HCEC 1CT (cell line): ENCODE measurements at places on chromosomes 5 and 9.

DNA sequence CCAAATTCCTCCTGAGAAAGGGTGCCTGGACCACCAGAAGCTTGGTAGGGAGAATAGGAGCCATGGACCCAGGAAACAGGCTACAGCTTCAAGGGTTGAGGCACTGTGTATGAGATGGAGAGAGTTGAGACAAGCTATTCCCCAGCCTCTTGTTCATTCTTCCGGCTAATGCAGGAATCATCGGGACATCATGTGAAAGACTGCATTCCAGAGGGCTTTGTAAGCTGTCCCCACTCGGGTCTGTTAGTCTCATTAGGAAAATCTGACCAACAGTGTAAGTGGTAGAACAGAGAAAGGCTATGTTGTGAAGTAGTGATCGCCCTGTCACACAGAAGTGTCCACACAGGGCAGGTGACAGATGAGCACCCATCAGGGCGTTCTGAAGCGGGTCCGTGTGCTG, 81.4 kb downstream of the GABBR2 start:
- DNase-seq, result peak; percentile 45

DNA sequence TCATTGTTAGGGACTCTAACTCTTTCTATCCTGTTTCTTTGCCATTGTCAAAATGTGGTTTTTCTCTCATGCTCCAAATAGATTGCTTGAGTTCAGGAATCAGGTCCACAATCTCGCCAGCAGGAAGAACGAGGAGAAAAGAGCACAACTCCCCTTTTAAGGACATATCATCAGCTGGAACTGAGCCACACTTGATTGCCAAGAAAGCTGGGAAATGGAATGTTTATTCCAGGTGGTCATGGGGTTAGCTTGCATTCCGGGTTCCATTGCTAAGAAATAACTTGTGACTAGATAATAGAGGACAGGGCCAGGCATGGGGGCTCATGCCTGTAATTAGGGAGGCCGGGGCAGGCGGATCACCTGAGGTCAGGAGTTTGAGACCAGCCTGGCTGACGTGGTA, 32.4 kb upstream of the C9orf57 start:
- no peak for DNase-seq

DNA sequence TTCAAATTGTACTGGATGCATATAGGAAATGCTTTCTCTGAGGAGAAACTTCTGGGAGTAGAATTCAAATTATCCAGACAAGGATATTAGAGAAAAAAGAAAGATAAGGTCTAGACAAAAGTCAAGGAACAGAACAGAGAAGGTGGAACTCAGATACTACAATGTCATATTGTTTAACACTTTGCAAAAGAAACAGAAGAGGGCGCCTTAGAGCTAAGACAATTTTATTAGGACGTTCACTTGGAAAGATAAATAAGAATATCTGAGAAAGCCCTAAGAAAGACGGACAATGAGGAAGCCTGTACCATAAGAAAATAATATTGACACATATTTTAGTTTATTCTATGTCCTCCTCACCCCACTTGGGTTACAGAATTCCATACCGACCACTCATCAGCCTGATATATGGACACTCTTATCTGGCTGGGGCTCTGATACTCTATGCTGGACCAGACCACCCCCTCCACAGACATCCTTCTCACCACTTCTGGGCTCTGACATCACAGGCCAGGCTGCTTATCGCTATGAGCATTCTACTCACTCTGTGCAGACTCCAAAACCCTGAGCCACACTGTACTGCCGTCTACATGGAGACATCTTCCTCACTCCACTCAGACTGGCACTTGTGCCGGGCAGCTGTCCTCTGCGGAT, 9.1 kb upstream of the AK3 start:
- DNase-seq, result peak; percentile 37

- DNase-seq, result peak; percentile 64
Observed at GRCh38 chr9:17472126-17472525, 106.7 kb upstream of the SH3GL2 start.

DNA sequence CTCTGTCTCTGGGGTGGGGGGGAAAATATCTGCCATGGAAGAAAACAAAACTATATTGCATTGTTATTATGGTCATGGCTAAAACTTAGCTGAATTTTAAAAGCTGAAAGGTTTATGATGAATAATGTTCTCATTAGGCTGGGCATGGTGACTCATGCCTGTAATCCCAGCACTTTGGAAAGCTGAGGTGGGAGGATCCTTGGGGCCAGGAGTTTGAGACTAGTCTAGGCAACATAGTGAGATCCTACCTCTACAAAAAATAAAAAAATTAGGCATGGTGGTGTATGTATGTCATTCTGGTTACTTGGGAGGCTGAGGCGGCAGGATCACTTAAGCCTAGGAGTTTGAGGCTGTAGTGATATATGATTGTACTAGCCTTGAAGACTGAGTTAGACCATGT, 44.5 kb downstream of the IPO11 start:
- peak; percentile 47 for DNase-seq

GRCh38 chr5:159403906-159404681, 73.8 kb upstream of the IL12B start:
- no peak for DNase-seq

DNA sequence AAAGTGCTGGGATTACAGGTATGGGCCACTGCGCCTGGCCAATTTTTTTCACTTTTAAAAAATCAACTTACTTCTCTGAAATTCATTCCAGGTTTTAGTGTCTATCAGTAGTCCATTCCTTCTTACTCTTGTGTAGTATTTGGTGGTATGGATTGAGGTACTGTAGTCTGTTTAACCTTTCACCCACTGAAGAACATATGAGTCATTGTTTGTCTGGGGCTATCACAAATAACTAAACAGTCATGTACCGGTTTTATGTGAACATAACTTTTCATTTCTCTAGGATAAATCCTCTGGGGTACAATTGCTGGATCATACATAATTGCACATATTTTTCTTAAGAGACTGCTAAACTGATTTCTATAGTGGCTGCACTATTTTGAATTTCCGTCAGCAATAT, 1188.0 kb upstream of the CDH9 start:
- peak; percentile 23 for DNase-seq

DNA sequence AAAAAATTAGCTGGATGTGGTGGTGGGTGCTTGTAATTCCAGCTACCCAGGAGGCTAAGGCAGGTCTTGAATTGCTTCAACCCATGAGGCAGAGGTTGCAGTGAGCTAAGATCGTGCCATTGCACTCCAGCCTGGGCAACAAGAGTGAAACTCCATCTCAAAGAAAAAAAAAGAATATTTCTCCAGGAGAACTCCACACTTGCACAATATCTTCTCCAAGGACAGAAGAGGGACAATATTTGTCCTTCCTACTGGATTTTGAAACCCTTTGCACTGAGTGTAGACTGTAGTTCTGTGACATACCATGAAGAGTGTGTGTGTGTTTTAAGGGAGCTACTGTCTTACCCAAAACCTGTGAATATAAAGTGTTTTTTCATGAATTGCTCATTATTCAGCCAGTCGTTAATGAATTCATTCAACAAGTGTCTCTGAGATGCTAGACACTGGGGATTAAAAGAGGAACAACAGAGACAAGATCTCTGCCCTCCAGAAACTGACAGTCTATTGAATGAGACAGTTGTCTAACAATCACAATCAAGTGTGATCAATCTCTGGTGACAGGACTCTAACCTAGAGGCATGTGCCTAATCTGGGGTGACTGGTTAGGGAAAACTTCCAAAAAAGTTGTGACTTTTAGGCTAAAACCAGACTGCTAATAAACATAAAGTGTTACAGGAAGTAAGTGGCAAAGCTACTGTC, 9.8 kb upstream of the UBE2D2 start:
- no peak for DNase-seq

- no peak for DNase-seq
Observed at GRCh38 chr9:127360250-127360649, 36.7 kb upstream of the SLC2A8 start.

GRCh38 chr9:20553558-20554149, 68.6 kb downstream of the MLLT3 start:
- peak; percentile 6 for DNase-seq

DNA sequence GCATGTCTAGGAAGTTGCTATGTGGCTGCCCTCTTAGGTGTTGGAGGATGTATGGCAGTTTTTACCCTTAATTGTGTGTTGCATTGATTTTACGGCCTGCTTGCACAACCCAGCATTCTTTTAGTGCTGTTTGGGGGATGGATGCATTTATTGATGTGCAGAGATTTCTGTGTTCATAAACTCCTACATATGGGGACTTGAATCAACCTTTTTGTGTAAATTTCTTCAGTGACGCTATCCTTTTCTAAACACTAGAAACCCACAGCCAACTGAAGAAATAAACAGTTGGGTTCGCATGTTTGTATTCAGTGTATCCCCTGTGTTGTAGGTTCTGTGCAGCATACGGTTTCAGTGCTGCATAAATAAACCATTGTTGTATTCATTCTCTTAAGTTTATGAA, 263.7 kb downstream of the RASEF start:
- no peak for DNase-seq
